ENCODE measurements at places on chromosomes 2 and 18. TPM values are rescaled to one million over a fixed set of nuclear protein-coding genes. Genes with fewer than 3 reads are reported as not detected.

GRCh38 chr2:38835015-38835601 is 40.6 kb downstream of the DHX57 start:
- H3K27me3 ChIP-seq: no peaks in the 10 kb centered on the region
- no peaks in the 10 kb centered on the region for H3K4me1 ChIP-seq
- peaks cover 3% of the 10 kb centered on the region for H3K36me3 ChIP-seq
- no peak overlapping the region for H3K27ac ChIP-seq
- DNase-seq: peak; percentile 19

GRCh38 chr2:152098496-152099366 is at the start of gene CACNB4:
Gene CACNB4, minus strand, starts transcription at chr2:152099044.
- peak within 1 kb of the TSS; percentile 58 for H3K4me3 ChIP-seq
- no peaks in the 10 kb centered on the region for H3K27me3 ChIP-seq
- peak within 1 kb of the TSS; percentile 4 for H3K27ac ChIP-seq
- no peak for DNase-seq
- no peaks in the 10 kb centered on the region for H3K4me1 ChIP-seq

DNA sequence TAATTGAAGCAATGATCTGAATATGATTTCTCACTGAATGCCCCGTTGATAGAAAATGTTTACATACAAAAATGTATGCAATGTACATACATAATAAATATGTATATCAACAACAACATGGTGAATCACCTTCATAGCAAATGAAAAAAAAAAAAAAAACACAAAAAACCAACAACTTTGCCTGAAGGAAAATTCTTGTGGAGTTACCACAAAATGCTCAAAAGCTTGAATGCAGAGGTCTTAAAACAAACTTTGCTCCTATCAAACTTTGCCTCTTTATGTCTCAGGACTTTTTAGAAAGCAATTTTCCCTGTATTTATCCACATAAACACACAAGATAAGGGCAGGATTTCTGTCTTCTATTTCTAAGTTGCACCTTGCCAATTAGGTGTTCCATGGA is 92.9 kb upstream of the SIX2 start:
- H3K36me3 ChIP-seq: no peaks in the 10 kb centered on the region
- DNase-seq: no peak
- no peaks in the 10 kb centered on the region for H3K27me3 ChIP-seq
- H3K4me3 ChIP-seq: no peak overlapping the region

GRCh38 chr2:12261986-12262680 is 454.6 kb upstream of the TRIB2 start:
- H3K36me3 ChIP-seq: no peaks in the 10 kb centered on the region
- H3K27me3 ChIP-seq: no peaks in the 10 kb centered on the region
- no peak overlapping the region for H3K4me3 ChIP-seq
- H3K27ac ChIP-seq: no peak overlapping the region
- DNase-seq: no peak
- H3K4me1 ChIP-seq: no peaks in the 10 kb centered on the region

- H3K27me3 ChIP-seq: no peaks in the 10 kb centered on the region
- DNase-seq: no peak
- no peaks in the 10 kb centered on the region for H3K36me3 ChIP-seq
- peaks cover 10% of the 10 kb centered on the region for H3K4me1 ChIP-seq
Observed at GRCh38 chr2:10514743-10515142, 66.6 kb upstream of the ODC1 start.

DNA sequence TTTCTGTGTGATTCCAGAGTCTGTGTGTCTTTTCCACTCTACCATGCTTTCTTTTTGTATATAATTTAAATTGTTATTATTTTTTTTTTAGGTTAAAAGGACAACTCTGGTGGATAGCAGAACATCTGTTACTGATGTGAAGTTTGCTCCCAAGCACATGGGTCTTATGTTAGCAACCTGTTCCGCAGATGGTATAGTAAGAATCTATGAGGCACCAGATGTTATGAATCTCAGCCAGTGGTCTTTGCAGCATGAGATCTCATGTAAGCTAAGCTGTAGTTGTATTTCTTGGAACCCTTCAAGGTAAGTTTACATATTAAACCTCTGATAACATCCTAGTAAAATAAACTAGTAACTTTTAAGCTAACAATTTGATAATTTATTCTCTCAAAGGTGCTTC is 15.3 kb downstream of the SEH1L start:
- H3K4me1 ChIP-seq: no peaks in the 10 kb centered on the region
- H3K27me3 ChIP-seq: no peaks in the 10 kb centered on the region
- no peak overlapping the region for H3K27ac ChIP-seq

DNA sequence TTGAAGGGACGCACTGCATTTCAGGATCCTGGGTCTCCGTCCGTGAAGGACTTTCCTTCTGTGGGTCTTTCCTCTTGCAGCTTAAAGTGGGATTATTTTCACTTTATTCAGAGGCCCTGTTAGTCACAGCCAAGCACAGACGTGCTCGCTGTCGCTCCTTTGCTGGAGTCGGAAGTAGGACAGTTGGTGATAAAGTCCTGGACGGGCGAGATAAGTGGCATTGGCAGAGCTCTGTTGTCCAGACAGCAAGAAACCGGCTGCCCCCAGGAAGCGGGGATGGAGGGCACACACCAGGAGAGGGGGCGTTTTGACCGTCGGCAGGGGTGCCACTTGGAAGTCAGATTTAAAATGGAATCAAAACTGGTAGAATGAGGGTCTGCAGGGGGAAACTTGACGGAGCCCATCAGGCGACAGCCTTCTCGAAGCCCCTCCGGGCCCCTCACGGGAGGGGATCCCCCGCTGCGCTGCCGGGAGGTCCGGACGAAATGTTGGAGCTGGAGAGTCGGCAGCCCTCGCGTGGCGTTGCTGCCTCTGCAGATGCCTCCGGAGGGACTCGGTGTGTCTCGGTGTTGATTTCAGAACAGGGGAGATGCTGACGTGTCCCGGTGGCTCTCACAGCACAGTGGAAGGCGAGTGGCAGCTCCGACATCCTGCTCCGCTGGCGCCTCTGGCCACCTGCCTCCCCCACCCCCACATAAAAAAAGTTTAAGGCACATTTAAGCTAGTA is 124.2 kb downstream of the NFATC1 start:
- no peaks in the 10 kb centered on the region for H3K27me3 ChIP-seq
- DNase-seq: no peak
- H3K4me3 ChIP-seq: no peak overlapping the region
- H3K36me3 ChIP-seq: no peaks in the 10 kb centered on the region
- no peak overlapping the region for H3K27ac ChIP-seq

GRCh38 chr2:141468761-141469160 is 662.1 kb downstream of the LRP1B start:
- H3K36me3 ChIP-seq: no peaks in the 10 kb centered on the region
- no peak overlapping the region for H3K27ac ChIP-seq

CCDC68 gene
- 6.6 TPM for total RNA-seq

GRCh38 chr18:49959176-49959575 is 145.8 kb upstream of the ACAA2 start:
- no peak for DNase-seq
- H3K4me1 ChIP-seq: no peaks in the 10 kb centered on the region
- no peaks in the 10 kb centered on the region for H3K27me3 ChIP-seq
- H3K36me3 ChIP-seq: no peaks in the 10 kb centered on the region
- no peak overlapping the region for H3K4me3 ChIP-seq
- H3K27ac ChIP-seq: no peak overlapping the region

Data from HCT116 (cell line).